ENCODE measurements at places on chromosomes 2 and 18.

- DNase-seq = no peak
Measured at GRCh38 chr18:8997634-8998033, 104.9 kb upstream of the NDUFV2 start.

DNA sequence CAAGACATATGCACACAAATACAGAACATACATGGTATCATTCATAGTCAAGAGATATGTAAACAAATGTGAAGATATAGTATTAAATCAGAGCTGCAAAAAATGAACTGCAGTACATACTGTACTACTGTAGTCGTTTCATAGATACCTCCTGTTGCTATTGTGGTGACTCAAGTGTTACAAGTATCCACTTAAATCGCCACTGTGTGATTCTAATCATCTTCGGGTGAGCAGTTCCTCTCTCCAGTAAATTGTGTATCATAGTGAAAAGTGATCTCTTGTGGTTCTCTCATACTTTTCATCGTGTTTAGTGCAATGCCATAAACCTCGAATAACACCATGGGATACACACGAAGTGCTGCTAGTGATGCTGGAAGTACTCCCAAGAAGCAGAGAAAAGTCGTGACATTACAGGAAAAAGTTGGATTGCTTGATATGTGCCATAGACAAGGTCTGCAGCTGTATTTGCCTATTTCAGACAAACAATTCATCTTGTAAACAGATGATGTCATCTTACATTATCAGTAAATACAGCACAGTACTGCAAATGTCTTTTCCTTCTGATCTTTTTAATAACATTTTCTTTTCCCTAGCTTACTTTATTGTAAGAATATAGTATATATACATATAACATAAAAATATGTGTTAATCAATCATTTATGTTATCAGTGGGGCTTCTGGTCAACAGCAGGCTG lies 222.2 kb downstream of the BCL11A start:
- peak; percentile 24 for DNase-seq

GRCh38 chr2:137865954-137866540 lies 98.2 kb upstream of the HNMT start:
- peak; percentile 38 for DNase-seq

GRCh38 chr2:1081451-1082225 lies 131.0 kb downstream of the SNTG2 start:
- DNase-seq = peak; percentile 31

GRCh38 chr2:190267302-190267701 lies 52.3 kb downstream of the HIBCH start:
- peak; percentile 72 for DNase-seq

DNA sequence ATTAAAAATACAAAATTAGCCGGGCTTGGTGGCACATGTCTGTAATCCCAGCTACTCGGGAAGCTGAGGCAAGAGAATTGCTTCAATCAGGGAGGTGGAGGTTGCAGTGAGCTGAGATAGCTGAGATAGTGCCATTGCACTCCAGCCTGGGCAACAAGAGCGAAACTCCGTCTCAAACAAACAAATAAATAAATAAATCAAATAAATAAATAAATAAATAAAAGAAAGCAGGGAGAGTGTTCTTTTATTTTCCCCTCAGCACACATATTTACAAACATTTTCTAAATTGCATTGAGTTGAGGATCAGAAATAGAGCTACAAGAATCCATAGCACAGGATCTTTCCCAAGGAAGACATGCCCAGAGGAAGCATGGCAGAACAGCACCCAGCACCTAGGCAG lies 71.9 kb downstream of the RIT2 start:
- no peak for DNase-seq

DNA sequence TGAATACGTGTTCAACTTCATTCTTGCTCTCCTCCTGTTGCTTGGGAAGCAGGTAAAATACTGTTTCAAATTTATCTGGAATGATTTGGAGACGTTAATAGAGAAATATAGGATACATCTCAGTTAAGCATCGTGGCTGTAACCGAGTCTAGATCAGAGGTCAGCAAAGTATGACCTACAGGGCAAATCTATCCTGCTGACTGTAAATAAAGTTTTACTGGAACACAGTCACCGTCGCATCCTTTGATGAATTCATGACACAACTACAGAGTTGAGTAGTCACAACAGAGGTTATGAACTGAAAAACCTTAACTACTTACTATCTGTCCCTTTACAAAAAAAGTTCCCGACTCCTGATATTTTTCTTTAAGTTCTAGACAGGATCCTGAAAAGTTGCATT lies 86.6 kb downstream of the SP100 start:
- no peak for DNase-seq

DNA sequence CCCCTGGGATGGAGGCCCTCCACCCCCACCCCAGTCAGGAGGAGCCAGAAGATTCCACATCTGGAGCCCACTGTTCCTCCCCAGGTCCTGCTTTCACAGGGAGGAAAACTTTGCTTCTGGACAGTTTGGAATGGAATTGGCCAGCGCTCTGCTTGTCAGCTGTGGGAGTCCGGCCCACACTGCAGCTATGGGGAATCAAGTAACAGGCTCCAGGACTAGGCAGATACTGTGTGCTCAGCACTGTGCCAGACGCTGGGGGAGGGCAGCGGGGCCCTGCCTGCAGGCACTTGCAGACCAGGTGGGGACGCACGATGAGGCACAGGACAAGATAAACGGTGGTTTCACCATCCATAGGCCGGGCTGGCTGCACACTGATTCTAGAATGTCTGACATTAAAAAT lies 114.0 kb downstream of the STPG4 start:
- DNase-seq = no peak

- DNase-seq = no peak
Measured at GRCh38 chr2:238643400-238643907, 204.4 kb upstream of the TWIST2 start.

GRCh38 chr18:28175930-28176697 lies 816 bp downstream of the CDH2 start:
- peak; percentile 41 for DNase-seq

DNA sequence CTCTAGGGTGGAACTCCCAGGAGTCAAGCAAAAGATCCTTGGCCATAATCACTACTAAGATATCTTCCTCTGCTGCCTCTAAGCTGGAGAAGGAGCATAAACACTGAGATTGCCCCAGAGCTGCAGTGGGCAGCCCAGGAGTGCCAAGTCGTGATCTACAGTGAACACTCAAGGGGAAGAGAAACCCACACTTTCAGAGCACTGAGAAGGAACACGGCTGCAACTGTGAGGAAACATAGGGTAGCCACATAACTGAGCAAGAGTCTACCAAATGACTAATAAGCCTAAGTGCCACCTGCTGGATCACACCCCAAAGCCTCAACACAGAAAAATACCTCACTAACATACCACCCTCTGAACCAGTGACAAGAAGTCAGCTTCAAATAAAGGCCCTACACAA lies 79.6 kb upstream of the RAB12 start:
- no peak for DNase-seq

DNA sequence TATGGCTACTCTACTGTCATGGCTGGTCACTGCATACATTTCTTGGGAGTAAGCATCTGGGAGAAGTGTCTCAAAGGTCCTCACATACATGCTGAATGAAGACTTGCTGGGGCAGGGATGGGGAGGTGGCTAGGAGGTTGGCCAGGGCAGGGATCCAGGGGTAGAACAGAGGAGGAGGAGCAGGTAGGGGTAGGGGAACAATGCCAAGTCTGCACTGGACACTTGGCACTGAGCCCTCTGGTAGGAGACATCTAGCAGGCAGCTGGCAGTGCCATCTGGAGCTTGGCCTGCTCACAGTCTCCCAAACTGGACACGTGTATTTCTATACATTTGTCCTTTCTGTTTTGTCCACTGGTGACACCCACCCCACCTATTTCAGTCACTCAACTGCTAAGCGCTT lies 62.7 kb upstream of the REV1 start:
- DNase-seq = no peak

DNA sequence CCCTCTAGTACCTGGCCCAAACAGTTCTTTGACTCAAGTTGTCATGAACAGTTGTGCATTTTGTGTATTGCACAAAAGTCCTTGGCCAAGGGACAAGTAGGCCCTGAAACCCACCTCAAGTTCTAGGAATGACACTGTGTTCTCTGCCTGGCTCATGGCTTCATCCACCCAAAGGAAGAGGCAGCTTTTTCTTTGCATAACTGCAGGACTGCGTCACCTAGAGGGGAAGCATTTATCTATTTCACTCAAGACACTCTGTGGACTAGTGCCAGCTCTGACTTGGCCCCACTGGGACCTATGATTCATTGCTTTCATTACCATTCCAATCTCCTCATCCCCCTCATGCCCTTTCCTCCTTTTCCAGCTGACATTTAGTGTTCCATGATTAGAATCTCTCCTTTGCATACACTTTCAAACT lies 119.3 kb upstream of the SIX2 start:
- DNase-seq = peak; percentile 99

GRCh38 chr18:31162419-31162793 lies 250 bp downstream of the DSC1 start:
- no peak for DNase-seq

- DNase-seq = no peak
Measured at GRCh38 chr2:1969701-1970015, 225.3 kb upstream of the PXDN start.

- no peak for DNase-seq
Measured at GRCh38 chr2:201984333-201984732, 49.3 kb upstream of the FZD7 start.

- no peak for DNase-seq
Measured at GRCh38 chr2:117982376-117983033, 31.4 kb downstream of the CCDC93 start.

GRCh38 chr2:3518496-3519254 lies 656 bp downstream of the ADI1 start:
- peak; percentile 96 for DNase-seq

GRCh38 chr2:139526781-139527180 lies 746.6 kb upstream of the NXPH2 start:
- no peak for DNase-seq

DNA sequence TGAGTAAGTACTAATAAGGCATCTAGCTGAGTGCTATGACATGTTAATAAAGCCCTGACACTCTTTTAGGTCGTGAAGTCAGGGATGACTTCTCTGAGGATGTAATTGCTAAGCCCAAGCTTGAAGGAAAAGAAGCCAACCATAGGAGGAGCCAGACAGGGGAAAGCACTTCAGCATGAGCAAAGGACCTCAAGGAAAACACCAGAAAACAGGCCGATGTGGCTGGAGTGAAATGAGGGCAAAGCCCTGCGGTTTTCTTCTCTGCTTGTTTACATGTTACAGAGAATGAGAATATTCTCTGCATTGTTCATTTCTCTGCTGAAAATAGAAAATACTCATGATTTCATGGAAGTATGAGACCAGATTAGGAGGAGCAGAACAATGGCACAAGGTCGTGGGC lies 112.5 kb upstream of the ARHGAP28 start:
- DNase-seq = no peak

DNA sequence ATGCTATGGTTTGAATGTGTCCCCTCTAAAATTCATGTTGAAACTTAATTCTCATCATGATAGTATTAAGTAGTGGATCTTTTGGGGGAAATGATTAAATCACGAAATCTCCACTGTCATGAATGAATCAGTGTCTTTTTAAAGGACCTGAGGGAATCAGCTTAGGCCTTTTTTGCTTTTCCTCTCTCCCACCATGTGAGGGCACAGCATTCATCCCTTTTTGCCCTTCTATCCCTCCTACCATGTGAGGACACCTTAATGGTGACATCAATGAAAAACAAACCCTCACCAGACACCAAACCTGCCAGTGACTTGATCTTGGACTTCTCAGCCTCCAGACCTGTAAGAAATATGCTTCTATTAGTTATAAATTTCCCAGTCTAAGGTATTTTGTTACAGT lies 247.1 kb upstream of the UBE2E3 start:
- DNase-seq = no peak

DNA sequence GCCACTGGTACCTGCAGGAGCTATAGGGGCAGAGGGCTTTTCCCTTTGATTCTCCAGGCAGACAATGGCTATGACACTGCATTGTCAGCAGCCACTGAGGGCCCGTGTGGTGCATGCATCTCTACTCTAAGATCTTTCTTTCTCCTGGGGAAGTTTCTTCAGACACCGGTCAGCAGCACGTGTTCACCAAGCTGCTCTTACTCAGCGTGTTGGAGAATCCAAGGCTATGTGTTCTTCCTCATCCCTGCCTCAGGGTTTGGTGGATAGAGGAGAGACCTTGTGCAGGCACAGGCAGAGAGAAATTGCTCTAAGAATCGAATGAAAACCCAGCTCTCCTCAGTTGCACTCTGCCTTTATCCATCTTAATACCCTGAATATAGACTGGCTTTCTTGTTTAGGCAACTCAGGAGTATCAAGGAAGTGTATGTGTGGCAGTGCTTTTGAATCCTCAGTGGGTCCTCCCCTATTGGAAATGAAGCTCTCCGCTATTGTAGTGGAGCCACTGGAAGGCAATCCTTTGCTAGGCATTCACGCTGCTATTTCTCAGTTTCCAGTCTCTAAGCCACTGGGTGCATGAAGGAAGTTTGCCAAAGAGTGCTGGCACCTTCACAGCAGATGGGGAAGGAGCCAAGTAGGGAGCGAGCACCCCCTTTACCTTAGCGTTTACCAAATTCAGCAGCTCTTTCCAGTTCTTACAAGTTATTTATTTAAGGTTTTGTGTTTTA lies 86.9 kb upstream of the EML6 start:
- DNase-seq = no peak

- no peak for DNase-seq
Measured at GRCh38 chr18:49514577-49514976, 27.5 kb upstream of the C18orf32 start.

All from fibroblast of skin of right biceps (primary cell).